ENCODE measurements at places on chromosomes 4 and X.

DNA sequence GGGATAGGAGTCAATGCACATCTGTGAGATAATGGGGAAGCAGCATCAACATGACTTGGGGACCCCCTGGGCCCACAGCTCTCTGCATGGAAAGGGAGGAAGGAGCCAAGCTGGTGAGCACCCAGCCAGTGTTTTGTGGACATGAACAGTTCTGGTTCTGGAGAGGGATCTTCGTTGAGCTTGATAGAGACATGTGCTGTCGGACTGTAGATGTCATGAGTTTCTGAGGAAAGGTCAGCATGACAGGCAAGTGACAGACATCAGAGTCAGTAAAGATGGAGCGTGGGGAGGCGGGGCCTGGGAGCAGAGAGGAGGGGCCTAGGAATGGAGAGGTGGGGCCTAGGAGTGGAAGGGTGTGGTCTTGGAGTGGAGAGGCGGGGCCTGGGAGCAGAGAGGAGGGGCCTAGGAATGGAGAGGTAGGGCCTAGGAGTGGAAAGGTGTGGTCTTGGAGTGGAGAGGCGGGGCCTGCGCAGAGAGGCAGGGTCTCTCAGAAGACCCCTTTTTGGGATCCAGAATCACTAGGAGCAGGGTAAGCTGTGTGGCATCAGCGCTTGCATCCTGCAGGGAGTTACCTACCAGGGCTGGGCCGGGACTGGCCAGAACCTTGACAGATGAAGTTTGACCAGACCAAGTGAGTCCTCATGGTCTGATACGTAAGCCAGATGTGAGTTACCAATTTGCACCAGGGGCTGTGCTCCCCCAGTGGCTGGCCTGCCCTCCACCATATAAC lies 33.7 kb downstream of the PIGG start:
- no peak for DNase-seq

DNA sequence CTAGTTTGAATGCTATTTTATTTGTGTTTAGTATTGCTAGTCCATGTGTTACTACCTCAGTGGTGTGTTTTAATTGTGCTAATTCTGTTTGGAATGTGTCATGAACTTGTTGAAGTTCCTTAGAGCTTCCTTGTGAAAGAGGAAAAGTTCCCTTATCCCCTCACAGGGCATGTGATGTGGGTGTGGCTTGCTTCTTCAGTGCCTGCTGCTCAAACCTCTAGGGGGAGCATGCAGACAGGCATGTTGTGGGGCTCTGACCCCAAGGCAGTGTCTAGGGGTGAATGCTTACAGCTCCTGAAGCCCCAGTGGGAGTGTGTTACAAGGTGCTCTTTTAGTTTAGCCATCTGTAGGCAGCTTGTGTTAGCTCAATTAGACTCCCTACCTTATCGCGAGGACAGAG lies 86.5 kb downstream of the MAGED4 start:
- DNase-seq, result no peak

GRCh38 chrX:15903186-15903681 lies 48.6 kb upstream of the AP1S2 start:
- DNase-seq, result no peak

DNA sequence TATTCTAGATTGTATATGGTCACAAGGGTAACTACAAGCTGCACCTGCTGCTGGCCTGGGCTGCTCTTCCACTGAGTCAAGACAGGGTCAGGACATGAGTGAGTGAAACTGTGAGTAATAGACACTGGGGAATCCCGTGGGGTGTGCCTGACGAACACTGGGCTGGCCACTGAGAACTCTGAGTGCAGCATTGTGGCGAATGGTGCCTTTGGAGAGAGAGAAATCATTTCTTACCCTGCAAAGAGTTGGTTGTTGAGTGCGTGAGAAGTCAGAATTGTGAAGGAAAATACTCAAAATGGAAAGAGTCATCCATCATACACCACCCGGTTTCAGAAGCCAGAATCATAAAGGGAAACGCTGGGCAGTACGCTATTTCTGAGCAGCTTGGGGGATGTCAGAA lies 43.1 kb upstream of the LSM6 start:
- no peak for DNase-seq

GRCh38 chr4:144787365-144788258 lies 141.7 kb downstream of the HHIP start:
- DNase-seq, result peak; percentile 49

DNA sequence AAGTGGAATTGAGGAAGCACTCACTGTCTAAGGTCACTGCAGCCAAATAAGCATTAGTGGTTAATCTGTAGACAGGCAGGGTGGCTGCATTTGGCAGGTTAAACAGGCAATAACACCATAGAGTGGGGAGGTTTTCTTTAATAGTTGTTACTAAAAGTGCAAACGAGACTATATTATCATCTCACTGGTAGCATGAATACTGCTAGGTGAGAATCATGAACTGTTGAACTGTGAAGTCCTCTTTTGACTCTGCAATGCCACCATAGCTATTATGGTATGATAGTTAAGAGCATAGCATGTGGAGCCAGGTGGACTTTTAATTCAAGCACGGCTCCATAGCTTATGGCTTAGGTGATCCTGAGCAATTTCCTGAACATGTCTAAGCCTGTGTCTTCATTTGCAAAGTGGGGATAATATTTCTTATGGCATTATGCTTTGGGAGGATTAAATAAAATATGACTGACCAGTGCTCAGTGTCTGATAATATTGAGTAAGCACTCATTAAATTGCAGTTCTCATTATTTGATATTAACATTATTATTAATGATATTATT lies 235.6 kb upstream of the HHIP start:
- DNase-seq, result no peak

DNA sequence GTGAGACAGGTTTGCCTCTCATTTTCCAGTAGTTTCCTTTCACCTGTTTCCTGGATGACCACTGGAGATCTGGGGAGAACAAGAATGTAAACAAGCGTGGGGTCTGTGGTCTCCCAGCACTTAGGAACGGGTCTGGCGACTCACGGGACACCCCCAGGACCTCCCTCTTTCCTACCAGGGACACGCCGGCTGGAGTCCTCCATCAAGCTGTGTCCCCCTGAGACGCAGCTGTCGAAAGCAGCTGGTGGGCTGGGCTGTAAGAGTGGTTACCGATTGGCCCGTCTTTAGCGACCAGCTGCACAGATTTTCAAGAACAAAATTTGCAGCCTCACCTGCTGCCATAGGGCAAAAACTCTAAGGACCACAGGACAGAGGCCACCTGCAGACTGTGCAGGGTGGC lies 11.9 kb downstream of the LRPAP1 start:
- no peak for DNase-seq

GRCh38 chr4:152973629-152974467 lies 37.7 kb downstream of the FHDC1 start:
- DNase-seq, result no peak

- DNase-seq, result peak; percentile 34
Measured at GRCh38 chr4:124212815-124213630, 499.5 kb downstream of the ANKRD50 start.

Measured in IMR-90 (cell line).